Kasumi-1 (cell line): ENCODE measurements at places on chromosomes 5 and 9.
A peak's percentile ranks its signal among the peaks of the same experiment; 100 is the strongest.

DNA sequence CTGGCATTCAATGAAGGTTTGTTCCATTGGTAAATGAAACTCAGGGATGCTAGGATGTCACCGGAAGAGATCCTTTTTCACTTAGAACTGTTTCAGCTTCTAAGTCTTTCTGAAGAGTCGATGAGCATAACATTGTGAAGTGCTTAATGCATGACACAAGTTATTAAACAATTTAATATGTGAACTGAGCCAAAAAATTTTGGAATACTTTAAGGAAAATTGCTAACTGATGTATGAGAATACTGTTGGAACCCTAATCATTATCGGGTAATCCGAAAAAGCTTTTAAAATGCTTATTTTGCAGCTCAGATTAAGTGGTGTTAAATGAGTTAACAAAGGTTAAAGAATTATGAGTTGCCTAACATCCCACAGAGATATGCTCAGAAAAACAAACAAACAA is 34.9 kb downstream of the DMRT2 start:
- no peak for DNase-seq

DNA sequence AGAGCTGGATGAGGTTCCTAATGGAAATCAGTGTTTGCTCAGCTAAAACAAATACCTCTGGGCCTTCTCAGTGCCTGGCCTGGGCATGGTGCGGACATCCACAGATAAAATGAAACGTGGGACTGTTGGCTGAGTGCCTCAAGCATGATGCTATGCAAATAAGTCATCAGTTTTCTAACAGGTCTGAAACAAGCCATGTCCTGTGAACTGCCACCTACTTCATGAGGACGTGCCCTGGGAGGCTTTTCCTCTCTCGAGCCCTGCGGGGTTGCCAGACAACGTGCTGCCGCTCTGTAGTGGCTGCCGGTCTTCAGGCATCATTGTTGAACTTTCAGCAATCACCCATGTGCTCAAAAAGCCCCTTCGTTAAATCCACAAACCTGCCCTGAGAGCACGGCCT is 240.4 kb upstream of the IRX2 start:
- DNase-seq, result no peak

DNA sequence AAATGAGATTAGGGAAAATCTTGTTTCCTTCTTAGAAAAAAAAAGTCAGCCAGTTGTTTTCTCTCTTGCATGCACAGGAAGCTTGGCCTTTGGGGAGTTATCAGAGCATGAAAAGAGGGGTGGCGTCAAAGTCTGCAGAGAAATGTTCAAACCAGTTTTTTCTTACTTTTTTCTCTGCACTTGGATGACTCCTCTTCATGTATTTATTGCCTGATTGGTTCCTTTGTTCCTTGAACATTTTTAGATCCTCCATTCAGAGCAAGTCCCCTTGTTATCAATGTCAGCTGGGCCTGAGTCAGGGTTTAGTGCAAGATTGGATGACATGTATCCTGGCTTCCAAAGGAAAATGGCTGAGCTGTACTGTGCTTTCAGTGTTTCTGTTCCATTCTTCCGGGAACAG is 392.6 kb upstream of the BRINP1 start:
- DNase-seq, result no peak

DNA sequence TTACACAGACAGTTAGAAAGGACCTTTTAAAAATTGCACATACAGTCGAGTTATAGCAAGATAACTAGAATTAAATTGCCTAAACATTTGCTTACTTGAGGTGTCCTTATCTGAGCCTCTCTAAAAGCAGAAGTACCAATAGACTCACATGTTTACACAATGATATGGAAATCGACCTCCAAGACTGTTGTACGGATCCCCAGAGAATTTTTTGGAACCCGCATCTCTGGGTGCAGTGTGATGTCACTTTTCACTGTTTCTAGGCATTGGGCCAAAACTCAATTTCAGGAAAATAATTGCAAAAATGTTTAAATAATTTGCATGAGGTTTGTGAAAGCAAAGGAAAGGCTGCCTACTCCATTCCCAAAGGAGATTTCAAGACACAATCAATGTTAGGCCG is 63.1 kb upstream of the ATG10 start:
- DNase-seq, result no peak

- DNase-seq, result no peak
Measured at GRCh38 chr9:120257483-120257882, 322.5 kb downstream of the CDK5RAP2 start.

DNA sequence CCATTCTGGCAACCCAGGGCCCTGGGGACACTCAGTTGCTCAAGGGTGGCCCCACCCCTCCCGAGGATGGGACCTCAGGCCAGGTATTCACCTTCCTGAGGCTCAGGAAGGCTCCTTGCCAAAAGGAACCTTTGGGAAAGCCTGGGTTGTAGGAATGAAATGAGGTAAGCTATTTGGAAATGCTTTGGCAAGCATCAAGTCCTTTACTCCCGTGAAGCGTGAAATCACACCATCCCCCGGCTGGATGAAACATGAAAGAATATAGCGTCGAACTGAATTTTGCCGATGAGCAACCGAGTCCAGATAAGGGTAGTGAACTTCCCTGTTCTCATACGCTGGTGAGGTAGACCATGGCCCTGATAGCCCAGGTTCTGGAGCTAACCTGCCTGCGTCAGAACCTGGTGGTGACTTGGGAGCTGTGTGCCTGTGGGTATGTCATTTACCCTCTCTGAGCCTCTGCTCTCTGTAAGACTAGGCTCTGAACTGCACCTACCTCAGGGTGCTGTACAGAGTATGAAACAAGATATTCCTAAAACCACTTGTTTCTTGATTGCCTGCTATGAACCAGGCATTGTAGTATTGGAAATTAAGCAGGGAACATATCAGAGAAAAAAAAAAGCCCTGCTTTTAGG is 105.3 kb upstream of the BOD1 start:
- DNase-seq, result no peak

GRCh38 chr9:112421771-112422222 is 41.9 kb downstream of the HSDL2 start:
- no peak for DNase-seq

GRCh38 chr5:120151825-120152224 is 312.3 kb upstream of the PRR16 start:
- DNase-seq, result no peak

- no peak for DNase-seq
Measured at GRCh38 chr5:96404191-96404867, 28.7 kb downstream of the PCSK1 start.

DNA sequence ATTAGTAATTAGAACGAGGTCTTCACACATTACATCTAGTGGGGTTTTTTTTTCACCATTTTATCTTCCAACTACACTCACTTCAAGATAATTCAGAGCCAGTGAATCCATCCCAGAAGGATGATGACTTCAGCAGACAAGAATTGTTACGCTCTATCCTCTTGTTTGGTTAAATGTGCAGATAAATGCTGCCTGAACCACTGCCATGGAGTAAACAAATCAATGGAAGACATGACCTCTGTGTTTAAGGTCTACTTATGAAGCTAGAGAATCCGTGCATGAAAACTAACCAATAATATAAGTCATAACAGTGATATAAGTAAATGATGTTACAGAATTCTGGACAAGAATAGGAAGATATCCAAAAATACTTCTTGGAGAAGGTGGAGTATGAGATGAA is 602.6 kb downstream of the TLR4 start:
- DNase-seq, result no peak

DNA sequence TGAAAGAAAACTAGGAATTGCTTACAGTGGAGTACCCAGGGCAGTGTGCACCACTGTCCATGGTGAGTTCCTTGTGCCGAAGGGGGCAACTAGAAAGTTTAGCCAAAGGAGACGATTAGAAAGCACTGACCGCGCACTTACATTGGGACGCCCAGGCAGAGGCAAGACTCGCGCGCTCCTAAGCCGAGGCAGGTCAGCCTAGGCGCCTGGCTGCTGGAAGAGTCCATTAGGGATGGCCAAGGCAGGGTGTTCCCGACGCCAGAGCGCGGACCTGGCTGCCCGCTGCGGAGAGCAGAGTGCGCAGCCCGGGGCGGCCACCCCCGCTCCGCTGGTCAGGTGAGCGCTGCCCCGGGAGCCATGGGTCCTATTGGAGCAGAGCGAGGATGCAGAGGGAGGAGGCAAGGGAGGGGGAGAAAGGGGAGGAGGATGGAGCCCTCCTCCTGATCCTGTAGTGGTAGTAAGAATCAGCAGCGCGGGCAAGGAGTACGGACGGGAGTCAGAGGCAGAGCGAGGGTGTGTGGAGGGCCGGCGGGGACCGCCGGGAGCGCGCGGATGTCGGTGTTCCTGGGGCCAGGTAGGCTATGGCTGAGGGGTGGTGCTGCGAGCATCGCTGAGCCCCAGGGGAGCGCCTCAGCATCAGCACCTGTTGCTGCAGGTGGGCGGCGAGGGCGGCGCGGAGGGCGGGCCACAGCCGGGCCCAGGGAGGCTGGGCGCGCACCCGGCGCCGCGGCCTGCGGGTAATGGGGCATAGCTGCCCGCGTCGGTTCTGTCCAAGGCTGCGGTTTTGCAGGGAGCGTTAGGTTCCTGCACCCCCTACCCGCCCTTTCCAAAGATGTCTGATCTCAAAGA is at the start of gene ADGRV1:
TSS of gene ADGRV1 (plus strand) at position 454 of the 849 bp plus-strand sequence. CDS start at position 553, 99 bp downstream.
- peak; percentile 14 for DNase-seq

DNA sequence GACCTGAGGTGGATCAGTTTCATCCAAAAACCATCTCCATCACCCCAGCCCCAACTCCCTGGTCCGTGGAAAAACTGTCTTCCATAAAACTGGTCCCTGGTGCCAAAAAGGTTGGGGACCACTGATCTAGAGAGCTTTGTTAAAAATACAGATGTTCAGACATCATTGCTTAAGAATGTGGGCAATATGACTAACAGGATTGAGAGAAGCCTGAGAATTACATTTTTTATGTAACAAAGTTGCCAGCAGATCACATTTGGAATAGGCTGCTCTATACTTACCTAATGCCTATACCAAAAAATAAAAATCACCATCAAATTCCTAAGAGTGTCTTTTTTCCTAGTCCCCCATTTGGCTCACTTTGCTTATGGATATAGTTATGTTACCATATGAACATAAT is 143.3 kb downstream of the RAPGEF6 start:
- DNase-seq, result no peak

- peak; percentile 3 for DNase-seq
Measured at GRCh38 chr9:15299374-15299939, 7.6 kb downstream of the TTC39B start.

DNA sequence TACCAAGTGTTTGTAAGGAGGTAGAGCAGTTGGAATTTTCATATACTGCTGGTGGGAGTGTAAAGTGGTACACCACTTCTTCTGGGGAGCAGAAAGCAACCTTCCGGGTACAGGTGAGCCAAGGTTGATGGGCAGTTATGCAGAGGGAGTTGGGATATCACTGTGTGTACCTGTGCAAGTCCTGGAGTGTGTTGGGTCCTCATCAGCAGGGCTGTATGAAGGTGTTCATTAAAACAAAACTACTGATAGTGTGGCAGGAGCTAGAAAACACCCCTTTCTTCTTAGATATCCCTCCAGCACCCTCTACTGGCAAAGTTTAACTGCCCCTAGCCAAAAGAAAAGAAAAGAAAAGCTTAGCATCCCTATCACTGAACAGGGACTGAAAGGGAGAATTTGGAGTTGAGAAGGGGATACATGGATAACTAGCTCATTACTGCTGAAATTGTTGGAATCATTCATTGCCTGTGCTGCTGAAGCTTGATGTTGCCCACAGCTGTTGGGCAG is 10.7 kb downstream of the MARCHF6 start:
- DNase-seq, result peak; percentile 91

DNA sequence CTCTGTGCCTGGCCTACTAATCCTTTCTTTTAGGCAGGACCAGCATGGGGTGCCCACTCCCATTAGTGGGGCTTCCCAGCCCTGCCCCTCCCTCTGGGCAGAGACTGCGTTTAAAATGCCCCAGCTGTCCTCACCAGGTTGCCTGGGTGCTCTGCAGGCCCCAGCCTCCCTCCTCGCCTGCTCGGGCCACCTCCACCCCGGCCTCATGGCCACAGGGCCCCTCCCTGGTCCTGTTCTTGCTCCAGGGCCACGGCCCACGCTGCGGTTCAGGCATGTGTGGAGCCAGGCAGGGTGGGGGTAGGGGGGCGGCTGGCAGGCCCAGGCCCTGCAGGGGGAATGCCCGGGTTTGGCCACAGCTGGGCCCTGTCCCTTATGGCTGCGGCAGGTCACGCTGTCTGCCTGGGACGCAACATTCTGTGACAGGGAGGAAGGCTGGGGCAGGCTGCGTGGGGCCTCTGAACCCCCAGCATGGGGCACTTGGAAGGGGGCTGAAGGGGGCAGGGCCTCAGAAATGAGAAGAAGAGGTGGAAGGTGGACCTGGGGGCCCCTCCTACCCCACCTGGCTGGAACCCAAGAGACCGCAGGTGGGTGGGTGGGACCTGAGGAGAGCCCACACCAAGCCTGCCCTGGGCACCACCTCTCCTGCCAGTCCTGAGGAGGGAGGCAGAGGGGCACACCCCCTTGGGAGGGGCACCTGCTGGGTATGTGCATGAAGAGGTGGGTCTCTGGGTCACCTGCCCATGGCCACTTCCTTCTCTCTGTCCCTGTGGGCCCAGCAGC is at the start of gene LCN12:
TSS of gene LCN12 (plus strand) at position 733 of the 780 bp plus-strand sequence. CDS start 55 bp downstream, outside the sequence.
- no peak for DNase-seq

DNA sequence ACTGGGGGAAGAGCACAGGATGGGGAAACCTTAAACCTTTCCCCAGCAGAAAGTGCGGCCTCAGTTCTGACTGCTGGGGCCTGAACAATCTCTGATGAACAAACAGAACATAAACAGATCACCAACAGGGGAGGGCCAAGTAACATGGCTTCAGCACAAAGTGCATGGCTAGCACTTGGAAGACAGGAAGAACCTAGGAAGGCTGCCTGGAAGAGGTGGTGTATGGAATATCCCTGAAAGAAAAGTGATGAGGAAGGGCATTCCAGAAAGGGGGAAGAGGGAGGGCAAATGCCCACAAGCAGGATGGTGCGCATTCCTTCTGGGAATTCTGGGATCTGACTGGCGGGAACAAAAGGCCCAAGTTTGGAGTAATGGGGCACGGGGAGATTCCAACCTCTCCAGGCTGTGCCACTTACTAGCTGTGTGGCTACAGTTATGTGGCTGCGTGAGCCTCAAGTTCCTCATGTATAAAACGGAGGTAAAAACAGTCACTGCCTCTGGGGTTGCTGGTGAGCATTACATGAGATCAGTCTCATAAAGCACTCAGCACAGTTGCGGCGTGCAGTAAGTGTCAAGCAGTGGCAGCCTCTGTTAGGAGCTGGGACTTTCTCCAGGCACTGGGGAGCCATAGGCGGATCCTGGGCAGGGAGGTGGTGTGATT is 1.6 kb downstream of the PDGFRB start:
- peak; percentile 57 for DNase-seq

DNA sequence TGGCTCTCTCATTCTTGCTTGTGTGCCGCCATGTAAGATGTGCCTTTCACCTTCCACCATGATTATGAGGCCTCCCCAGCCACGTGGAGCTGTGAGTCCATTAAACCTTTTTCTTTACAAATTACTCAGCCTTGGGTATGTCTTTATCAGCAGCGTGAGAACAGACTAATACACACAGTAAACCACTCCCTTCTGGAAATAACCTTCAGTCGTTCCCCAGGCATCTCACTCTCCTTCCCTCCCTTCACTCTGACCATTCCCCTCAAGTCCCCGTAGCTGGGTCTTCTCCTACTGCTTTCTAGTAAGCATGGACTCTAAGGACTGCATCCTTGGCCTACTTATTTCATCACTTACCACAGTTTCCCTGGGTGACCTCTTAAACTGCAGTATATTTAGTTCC is 493.9 kb downstream of the CCDC171 start:
- DNase-seq, result no peak
